ENCODE measurements at places on chromosomes 6 and 20.

- no peak for DNase-seq
Measured at GRCh38 chr20:62628691-62629090, 13.6 kb upstream of the SLCO4A1 start.

DNA sequence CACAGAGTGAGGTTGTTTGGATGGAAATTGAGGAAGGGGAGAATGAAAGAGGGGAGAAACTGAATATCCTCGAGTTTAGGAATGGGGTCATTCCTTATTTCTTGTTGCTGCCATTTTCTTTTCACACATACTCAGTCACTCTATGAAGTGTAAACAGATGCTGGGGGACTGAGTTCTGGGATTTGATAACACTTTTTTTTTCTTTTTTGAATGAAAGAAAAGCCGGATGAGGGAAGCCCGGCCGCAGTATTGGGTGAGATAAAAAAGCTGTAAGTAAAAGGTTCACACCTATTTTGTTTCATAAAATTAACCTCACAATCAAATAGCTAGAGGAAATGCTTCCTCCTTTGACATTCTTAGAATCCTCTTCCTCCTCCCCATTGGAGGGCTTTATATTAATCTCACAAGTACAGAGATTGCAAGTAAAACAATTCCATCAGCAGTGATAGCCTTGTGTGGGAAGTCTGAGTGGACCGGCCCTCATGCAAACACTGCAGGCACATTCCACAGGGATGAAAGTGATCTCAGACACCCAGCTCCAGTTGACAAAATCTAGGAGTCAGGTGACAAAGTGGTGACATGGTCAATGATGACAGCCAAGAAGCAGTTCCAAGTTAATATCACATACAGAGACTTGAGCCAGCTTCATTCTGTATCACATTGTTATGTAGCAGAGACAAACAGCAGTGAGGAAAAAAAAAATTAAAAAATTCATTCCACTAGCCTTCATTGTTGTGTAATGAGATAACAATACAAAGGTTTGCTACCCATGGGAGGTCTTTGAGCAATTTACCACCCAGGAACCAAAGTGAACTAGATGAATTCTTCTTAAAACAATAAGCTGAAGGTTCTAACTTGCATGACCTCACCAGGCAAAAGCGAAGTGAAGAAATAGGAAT, 391.1 kb upstream of the HSF2 start:
- no peak for DNase-seq

GRCh38 chr6:1745814-1746213, 136.1 kb downstream of the FOXC1 start:
- DNase-seq: no peak

DNA sequence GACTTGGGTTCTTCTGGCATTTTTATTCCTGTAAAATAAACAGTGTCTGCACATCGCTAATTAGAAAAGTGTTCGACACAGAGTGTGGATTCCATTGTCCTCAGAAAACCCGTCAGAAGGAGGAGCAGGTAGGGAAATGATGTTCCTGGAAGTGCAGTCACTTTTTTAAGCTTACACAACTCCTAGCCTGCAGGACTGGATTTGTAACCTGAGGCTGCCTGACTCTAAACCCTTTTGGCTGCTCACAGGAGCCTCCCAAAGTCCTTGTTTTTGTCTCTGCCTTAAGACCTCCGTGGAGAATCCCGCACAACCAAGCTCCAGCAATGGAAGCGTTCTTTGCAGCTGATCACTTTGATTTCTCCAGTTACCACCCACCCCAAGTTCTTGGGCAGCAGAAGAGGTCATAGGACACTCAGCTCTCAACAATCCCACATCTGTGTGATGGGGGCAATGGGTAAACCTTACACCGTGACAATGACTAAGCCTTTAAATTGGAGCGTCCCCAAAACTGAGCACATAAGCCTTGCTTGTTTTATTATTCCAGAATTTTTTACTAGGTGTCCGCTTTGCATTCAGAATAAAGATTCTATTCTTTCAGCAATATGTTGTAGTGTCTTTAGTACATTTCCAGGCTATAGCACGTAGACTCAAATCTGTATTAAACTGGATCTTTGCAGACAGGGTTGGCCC, 227.9 kb downstream of the TBXT start:
- no peak for DNase-seq

GRCh38 chr6:143689852-143690251, 12.1 kb downstream of the PHACTR2 start:
- no peak for DNase-seq

All from CD4-positive, alpha-beta T cell treated with Interleukin-6 at 100 ng/mL for 8 hours (primary cell).